Neural progenitor cell (in vitro differentiated cells): ENCODE measurements at places on chromosomes 16 and 17. TPM values are rescaled to one million over a fixed set of nuclear protein-coding genes. Genes with fewer than 3 reads are reported as not detected.
A peak's percentile ranks its signal among the peaks of the same experiment; 100 is the strongest.

Gene CLEC18C
- total RNA-seq = 0.51 and 3.8 TPM in 2 replicates

Gene KCNJ12
- total RNA-seq = 0.56 and 1.8 TPM in 2 replicates

Gene SECTM1
- total RNA-seq = 0.12 TPM in 1 of 2 replicates, not detected in the other

Gene NKD1
- total RNA-seq = 3.3 and 5.3 TPM in 2 replicates

Gene HNF1B
- 0.15 TPM in 1 of 2 replicates, not detected in the other for total RNA-seq

Gene ENPP7
- total RNA-seq = not detected in 2 replicates

DNA sequence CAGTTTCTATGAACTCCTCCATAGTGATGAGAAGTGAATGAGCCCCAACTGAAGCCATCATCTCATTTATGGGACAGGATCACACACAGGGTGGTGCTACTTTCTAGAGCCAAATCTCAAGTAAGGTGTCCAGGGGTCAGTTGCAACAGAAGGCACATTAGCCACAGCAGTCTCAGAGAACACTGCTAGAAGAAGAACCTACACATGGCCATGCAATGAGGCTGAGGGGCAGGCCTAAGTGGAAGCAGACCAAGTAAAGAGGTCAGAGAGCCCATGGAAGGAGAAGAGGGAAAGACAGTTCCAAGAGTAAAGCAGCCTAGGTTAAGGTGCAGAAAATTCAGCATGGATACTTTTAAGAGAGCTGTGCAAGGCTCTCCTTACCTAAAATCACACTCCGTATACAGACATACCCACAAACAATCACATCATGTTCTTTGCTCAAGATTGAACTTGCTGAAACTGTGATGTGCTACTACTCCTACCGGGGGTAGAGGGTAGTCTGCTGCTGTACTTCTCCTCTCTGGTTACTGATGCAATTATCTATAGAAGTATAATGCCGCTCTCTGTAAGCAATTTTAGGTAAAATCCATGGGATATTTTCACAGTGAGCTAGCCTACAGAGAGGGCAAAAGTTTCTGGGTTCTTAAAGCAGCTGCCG is 1.7 kb downstream of the ABCA8 start:
- H3K4me1 ChIP-seq = no peaks in the 10 kb centered on the region
- no peaks in the 10 kb centered on the region for H3K27me3 ChIP-seq
- no peak overlapping the region for H3K4me3 ChIP-seq
- no peak overlapping the region for H3K27ac ChIP-seq
- no peak for DNase-seq
- H3K36me3 ChIP-seq = no peaks in the 10 kb centered on the region

DNA sequence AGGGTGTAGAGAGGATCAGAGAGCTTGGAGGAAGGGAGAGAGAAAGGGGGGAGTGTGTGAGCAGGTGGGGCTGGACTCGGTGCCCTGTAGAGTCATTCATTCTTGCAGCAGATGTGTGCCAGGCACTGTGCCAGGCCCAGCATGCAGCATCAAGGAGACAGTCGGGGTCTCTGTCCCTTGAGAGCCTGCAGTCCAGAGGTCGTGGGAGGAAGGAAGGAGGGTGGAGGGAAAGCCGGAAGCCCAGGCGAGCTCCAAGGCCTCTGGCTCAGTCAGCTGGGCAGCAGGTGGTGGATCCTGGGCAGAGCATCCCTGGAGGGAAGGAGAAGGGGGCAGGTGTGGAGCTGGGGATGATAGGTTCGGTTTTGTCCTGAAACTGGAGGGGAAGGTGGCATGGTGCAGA is 27.5 kb downstream of the EPN2 start:
- DNase-seq = no peak
- H3K4me3 ChIP-seq = no peak overlapping the region
- H3K4me1 ChIP-seq = peaks cover 8% of the 10 kb centered on the region
- H3K27ac ChIP-seq = no peak overlapping the region

DNA sequence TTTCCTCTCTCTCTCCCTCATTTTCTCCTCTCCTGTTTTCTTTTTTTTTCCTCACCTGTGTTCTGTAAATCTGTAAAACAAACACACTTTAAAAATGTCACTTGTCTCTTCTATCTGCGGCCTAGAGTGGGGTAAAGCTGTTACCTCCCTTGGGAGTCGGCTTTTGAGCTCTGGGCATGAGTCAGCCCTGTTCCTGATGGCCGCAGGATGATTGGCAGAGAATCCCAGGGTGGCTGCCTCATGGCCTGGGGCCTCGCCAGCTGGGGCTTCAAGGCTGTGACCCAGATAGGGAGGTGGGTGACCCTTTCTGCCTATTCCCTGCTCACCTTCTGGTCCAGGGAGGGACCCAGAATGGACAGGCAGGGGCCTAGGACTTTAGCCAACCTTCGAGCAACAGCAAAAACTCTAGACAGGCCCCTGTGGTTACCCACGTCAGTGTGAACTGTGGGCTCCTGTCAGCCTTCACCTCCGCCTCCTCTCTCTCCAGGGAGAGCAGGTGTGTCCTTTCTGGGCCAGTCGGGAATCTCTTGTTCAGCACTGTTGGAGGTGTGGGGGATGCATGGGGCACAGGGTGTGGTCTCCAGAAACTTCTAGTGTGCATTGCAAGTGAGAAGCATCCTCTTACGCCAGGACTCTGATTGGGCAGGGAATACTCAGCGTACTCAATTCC is 87.4 kb downstream of the RAP1GAP2 start:
- no peaks in the 10 kb centered on the region for H3K36me3 ChIP-seq
- H3K27me3 ChIP-seq = no peaks in the 10 kb centered on the region
- DNase-seq = no peak
- no peak overlapping the region for H3K4me3 ChIP-seq

GRCh38 chr17:21035406-21035805 is 7.4 kb downstream of the USP22 start:
- no peak overlapping the region for H3K4me3 ChIP-seq
- H3K27me3 ChIP-seq = no peaks in the 10 kb centered on the region
- H3K36me3 ChIP-seq = peaks cover 9% of the 10 kb centered on the region
- no peak for DNase-seq
- H3K4me1 ChIP-seq = peaks cover 25% of the 10 kb centered on the region
- no peak overlapping the region for H3K27ac ChIP-seq

GRCh38 chr16:67451061-67451703 is 20.3 kb downstream of the HSD11B2 start:
- DNase-seq = no peak
- no peaks in the 10 kb centered on the region for H3K36me3 ChIP-seq
- H3K27me3 ChIP-seq = no peaks in the 10 kb centered on the region
- no peaks in the 10 kb centered on the region for H3K4me1 ChIP-seq

- H3K36me3 ChIP-seq = no peaks in the 10 kb centered on the region
- no peak overlapping the region for H3K4me3 ChIP-seq
- H3K27ac ChIP-seq = no peak overlapping the region
- DNase-seq = no peak
Observed at GRCh38 chr16:3554351-3554928, 22.8 kb downstream of the NLRC3 start.

GRCh38 chr16:58337090-58337444 is 42.2 kb upstream of the PRSS54 start:
- peak overlapping the region; percentile 20 for H3K4me3 ChIP-seq
- H3K36me3 ChIP-seq = no peaks in the 10 kb centered on the region
- DNase-seq = peak; percentile 4
- peaks cover 3% of the 10 kb centered on the region for H3K4me1 ChIP-seq

DNA sequence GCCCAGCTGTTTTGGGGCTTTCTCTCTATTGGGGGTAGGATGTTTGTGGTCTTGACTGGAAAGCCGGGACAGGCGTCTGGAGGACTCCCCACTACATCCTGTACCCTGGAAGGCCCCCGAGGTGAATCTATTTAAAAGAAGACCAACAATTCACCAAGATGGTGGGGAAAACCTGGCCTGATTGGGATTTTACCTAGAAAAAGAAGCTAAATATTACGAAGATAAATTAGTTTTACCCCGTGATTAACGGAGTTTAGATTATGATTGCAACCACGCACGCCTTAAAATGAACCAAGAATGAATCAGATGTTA is 779 bp upstream of the CCDC102A start:
- H3K36me3 ChIP-seq = no peaks in the 10 kb centered on the region
- H3K27ac ChIP-seq = no peak overlapping the region
- H3K4me1 ChIP-seq = peaks cover 18% of the 10 kb centered on the region
- no peak for DNase-seq

GRCh38 chr16:79171931-79172705 is 428.4 kb downstream of the MAF start:
- no peak overlapping the region for H3K4me3 ChIP-seq
- no peak overlapping the region for H3K27ac ChIP-seq
- H3K36me3 ChIP-seq = no peaks in the 10 kb centered on the region
- H3K4me1 ChIP-seq = peaks cover 14% of the 10 kb centered on the region
- no peaks in the 10 kb centered on the region for H3K27me3 ChIP-seq
